ENCODE measurements at places on chromosomes 11 and 22.
A peak's percentile ranks its signal among the peaks of the same experiment; 100 is the strongest.

GRCh38 chr11:92768121-92768840 is 201.2 kb upstream of the MTNR1B start:
- no peak for DNase-seq

DNA sequence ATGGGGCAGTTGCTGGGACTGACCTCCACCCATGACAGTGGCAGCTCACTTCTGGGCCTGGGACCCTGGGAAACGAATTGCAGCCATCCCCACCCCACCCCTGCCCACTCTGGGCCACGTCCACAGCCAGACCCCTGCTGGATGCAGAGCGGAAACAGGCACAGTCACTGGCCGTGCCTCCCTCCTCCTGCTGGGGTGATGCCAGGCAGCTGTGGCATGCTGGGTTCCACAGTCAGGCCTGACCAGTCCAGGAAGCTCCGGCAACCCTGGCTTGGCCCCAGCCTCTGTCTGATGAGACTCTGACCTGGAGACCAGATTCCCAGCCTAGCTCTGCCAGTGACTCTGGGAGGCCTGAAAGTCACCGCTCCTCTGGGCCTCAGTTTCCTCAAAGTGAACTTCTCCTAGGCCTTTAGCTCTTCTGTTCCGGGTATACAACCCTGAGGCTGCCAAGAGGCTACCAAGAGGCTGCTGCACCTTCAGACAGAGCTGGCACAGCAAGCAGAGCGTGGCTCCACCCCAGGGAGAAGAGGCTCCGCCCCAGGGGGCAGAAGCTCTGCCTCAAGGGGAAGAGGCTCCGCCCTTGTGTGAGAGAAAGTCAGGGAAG is 8.9 kb downstream of the SULT4A1 start:
- DNase-seq, result no peak

- no peak for DNase-seq
Observed at GRCh38 chr22:45493286-45493771, 9.4 kb upstream of the FBLN1 start.

- DNase-seq, result no peak
Observed at GRCh38 chr11:84947970-84948580, 679.1 kb downstream of the DLG2 start.

DNA sequence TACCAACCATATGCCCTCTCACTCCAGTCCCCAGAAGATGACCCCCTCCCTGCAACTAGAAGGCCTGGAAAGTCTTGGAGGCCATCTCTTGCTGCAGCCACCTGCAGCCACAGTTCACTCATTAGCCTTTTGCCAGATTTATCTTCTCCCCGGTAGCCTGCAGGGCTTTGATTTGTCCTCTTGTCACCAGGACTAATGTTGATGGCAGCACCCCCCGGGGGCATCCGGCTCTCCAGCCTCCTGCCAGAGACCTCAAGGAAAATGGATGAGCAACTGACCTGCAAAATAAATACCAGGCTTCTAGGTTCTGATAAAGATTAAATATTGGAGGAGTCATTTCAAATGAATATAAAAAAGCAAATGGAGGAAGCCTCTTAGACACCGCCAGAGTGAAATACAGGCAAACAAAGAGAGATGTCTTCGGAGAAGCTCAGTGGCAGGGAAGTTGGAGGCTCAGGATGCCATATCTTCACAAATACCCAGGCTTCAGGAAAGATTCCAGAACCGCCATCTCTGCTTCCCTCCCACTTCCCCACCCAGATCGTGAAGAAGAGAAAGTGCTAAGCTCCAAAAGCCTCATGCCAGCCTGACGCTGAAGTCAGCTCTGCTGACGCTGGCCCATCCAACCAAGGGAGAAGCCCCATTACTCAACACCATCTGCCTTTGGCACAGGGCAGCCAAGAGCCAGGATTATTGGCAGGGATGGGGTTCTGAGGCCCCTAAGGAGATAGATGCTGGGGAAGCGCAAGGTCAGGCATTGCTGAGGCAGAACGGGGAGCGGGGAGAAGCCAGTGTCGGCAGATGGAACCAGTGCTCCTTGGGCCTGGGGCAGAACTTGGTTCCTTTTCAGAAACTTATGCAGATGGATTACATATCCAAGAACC is 362.7 kb downstream of the CADM1 start:
- no peak for DNase-seq

GRCh38 chr22:46657996-46658947 is 38.1 kb downstream of the GRAMD4 start:
- DNase-seq, result no peak

GRCh38 chr11:32792948-32793475 is 1.4 kb downstream of the CCDC73 start:
- peak; percentile 85 for DNase-seq

GRCh38 chr11:67664696-67665540 is 9.5 kb downstream of the ALDH3B2 start:
- DNase-seq, result no peak

GRCh38 chr11:68324241-68324640 is 11.8 kb downstream of the LRP5 start:
- DNase-seq, result no peak

DNA sequence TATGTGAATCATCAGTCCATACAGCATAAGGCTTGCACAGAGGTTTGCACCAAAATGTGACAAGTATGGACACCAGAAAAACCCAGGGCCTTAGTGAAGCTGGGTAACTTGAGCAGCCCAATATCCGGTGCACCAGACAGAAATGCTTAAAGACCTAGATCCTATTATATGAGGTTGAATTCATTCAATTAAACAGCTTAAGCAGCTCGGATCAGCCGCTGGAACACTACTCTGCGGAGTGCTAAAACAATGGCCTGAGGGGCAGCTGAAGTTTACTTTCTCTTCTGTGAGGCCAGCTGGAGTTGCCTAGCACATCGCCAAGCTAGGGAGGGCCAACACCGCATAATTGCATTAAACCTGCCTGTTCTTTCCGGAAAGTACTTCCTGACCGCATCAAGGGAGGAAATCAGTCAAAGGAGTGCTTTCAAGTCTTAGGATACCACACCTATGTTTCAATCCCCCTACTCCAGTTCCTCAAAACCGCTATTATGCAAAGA is 17.0 kb upstream of the FAM181B start:
- no peak for DNase-seq

DNA sequence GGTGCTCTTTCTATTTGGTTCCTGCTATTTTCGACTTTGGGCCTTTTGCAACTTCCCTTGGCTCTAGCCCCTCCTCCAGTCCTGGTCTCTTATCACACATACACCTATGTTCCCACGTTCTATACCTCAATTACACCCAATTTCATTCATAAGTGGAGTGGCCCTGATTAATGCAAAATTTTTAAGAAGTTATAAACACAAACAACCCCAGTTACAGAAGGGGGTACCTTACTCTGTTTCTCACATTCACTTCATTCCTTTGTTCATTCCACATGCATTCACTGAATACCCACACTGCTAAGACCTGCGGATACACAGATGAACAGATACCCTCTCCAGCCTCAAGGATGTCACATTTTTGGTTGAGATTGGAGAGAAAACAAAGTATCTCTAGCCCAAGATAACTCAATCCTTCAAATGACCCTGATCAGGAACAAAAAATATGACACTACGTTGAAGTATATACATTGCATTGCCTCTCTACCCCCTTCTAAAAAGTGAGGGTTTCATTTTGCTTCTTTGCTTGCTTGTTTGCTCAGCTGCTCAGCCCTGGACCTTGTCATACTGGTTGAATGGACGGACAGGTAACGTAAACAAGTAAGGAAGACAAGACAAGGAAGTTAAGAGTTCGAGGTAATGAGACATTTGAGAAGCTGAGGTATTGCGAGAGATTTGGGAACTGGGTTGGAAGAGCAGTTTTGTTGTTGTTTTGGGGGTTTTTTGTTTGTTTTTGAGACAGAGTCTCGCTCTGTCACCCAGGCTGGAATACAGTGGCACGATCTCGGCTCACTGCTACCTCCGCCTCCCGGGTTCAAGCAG is 3.6 kb upstream of the VPS37C start:
- no peak for DNase-seq

DNA sequence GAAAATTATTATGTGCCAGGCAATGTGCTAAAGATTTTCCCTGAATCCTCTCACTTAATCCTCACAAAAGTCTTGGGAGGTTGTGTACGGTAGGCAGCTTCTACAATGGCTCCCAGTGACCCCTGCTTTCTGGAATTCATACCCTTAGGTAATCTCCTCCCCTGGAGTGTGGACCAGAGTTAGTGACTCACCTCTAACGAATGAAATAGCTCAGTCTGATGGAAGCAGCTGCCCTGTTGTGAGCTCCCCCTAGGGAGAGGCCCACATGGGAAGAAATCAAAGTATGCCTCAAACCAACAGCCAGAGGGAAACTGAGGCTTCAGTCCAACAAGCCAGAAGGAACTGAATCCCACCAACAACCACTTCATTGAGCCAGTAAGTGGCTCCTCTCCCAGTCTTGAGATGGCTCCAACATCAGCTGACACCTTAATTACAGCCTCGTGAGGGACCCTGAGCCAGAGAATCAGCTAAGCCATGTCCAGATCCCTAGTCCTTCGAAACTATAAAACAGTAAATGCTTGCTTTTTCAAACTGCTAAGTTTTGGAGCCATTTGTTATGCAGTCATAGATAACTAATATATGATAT is 98.9 kb upstream of the ISX start:
- DNase-seq, result no peak

- no peak for DNase-seq
Observed at GRCh38 chr11:21625982-21626381, 566.9 kb upstream of the ANO5 start.

DNA sequence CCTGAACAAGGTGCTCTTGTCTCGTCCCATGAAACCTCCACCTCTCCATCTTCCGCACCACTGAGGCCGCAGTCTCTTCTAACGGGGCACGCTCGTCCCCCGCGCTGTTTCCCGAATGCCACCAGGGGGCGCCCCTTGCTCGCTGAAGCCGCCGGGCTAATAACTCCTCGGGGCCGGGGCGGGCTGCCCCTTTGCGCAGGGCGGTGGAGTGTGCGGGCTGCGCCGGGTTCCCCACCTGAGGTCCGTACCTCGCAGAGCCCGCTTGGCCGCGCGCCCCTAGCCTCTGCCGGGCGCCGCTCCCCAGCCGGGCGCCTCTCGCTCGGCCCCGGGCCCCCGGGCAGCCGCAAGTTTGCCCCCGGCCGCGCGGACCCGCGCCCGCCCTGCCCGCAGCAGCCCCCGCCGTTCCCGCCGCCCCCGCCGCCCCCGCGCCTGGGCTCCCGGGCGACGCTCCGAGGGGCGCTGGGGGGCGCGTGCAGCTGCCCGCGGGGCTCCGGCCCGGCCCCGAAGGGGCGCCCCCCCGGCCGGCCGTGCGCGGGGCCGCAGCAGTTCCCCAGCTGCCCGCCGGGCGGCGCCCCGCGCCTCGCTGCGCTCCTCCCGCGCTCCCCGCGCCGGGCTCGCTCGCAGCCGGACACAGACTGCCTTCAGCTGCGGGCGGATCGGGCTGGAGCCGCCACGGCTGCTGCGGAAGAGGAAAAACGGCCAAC is at the start of gene GRIK4:
GRIK4 (plus strand) TSS at position 633 of the 704 bp plus-strand sequence. CDS start 148,571 bp downstream, outside the sequence.
- peak; percentile 93 for DNase-seq

DNA sequence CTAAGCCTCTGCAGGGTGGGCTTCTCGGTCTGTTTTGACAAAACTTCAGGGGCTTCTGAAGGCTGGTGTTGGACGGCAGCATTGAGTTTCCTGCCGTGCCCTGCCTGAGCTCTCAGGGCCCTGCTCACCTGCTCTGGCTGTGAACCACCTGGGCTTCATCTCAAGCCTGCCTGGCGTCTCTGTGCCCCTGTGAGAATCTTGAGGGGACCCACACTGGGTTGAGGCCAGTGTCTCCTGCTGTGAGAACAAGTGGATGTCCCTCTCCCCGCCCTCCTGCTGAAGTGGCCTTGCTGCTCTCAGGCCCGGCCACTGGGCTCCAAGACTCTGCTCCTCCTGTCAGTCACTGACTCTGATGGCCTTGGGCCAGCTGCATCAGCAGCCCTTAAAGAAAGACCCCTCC is 30.3 kb downstream of the PPIL2 start:
- DNase-seq, result no peak

DNA sequence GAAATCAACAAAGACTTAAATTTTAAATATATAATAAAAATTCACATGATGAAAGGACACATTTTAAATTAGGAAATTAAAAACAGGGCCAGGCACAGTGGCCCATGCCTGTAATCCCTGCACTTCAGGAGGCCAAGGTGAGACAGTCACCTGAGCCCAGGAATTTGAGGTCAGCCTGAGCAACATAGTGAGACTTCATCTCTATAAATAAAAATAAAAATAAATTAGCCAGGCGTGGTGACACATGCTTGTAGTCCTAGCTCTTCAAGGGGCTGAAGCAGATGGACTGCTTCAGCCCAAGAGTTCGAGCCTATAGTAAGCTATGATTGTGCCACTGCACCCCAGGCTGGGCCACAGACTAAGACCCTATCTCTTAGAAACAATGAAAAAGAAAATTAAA is 29.3 kb downstream of the RRAS2 start:
- no peak for DNase-seq

DNA sequence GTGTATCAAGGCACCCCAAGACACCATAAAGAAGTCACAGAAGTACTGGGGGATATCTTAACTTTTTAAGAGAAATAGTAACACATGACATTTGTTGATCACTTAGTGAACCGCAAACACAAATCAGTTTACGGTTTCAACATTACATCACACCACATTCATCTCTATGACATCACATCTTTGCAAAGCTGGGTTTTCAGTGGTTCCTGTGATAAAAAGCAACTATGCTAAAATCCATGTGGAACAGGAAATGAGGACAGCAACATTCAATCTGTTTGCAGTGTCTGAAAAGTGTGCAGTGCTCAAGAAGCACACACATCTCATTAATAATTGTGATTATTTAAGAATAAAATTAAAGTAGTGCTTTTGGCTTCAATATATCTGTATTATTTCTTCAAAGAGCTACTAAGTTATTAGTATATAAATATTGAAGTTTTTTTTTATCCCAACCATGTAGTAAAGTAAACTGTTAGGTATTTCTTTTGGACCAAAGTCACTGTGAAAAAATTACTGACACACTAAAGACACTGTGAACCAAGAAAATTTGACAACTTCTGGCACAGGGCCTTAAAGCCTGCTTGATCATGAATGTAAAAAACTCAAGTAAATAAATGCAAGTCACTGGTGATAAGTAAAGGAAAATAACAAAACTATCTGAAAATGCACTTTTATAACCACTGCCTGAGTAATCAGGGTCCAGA is 156.0 kb upstream of the SOX6 start:
- no peak for DNase-seq

- DNase-seq, result no peak
Observed at GRCh38 chr11:134409552-134410429, 2.3 kb downstream of the B3GAT1 start.

GRCh38 chr11:126754591-126755426 is 245.8 kb downstream of the KIRREL3 start:
- DNase-seq, result no peak

DNA sequence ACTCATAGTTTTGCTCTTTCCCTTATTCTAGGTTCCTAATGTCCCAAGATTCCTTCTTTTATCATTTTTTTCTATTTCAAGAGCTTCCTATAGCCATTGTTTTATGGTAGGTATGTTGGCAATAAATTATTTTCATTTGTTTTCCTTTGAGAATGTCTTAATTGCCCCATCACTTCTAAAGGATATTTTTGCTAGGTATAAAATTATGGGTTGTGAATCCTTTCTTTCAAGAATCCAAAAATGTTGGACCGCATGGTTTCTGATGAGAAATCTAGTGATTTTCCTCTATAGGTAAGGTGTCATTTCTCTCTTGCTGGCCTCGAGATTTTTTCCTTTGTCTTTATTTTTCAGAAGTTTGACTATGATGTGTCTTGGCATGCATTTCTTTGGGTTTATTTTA is 22.3 kb downstream of the RTL6 start:
- no peak for DNase-seq

Data from activated CD8-positive, alpha-beta memory T cell treated with anti-CD3 and anti-CD28 coated beads for 24 hours (primary cell).